Forelimb muscle (tissue), 1 donor: ENCODE measurements at places on chromosomes 2 and 18. TPM values are rescaled to one million over a fixed set of nuclear protein-coding genes. Genes with fewer than 3 reads are reported as not detected.

The KLHL30 gene
- polyA plus RNA-seq: 20.7 TPM

The GPR17 gene
- polyA plus RNA-seq: 2.4 TPM

The FAM228A gene
- polyA plus RNA-seq: 0.40 TPM

The MRPL44 gene
- polyA plus RNA-seq: 25.7 TPM

DNA sequence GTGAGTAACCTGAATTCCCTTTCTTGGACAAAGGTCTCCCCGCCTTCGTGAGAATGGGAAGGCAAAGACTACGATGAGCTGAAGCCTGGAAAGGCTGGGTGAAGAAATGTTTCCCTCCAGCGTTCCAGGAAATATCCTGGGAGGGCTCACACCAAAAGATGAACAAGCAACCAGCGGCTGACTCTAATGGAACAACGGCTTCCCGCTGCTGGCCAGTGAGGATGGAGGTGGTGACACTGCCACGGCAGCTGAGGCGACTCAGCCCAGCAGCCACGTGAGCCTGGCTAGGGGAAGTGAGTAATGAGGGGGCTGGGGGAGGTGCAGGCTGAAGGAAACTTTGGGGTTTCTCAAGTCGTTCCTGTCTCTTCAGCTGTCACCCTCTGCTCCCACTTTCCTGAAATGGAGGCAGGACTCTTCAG, 105.0 kb upstream of the SMAD7 start:
- DNase-seq: no peak

DNA sequence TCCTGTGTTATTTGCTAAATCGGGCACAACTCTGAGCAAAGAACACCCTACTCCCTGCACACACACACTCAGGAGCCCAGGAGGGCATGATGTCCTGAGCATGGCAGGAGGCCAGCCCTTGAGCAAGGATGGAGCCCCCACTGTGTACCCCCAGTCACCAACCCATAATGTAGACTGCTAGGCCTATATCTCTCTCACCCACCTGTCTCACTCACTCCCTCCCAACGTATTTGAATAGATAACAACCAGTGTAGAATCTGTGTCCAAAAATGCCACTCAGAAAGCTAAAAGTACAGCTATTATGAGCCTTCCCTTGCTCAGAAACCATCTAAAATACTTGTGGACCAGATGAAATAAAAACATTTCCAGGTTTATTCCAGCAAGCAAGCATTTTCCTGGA, 29.3 kb downstream of the MERTK start:
- DNase-seq: no peak

DNA sequence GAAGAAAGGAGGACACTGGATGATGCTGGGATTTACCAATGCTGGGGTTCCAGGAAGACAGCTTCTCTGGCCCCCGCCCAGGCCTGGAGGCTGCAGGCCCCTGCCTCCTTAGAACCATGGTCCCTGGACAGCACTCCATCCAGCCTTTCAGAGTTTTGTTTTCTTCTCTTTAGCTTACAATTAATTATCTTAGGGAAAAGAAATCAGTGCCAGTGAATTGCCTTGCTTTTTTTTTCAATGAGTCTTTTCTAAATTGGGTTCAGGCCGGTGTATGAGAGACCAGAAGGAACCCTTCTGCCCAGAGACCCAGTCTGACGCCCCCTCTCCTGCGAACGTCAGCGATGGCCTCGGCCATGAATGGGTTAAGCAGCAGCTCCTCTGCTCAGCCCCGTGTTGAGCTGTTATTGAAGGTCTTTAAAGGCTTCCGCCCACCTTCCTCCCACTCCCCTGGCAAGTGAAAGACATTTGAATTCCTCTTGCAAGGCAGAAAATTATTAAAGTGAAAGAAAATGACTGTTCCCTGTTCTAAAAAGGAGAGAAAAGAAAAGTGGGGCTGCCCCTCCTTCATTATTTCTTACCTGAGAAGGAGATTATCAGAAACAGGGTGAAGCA, 65.7 kb upstream of the CHMP1B start:
- DNase-seq: no peak

DNA sequence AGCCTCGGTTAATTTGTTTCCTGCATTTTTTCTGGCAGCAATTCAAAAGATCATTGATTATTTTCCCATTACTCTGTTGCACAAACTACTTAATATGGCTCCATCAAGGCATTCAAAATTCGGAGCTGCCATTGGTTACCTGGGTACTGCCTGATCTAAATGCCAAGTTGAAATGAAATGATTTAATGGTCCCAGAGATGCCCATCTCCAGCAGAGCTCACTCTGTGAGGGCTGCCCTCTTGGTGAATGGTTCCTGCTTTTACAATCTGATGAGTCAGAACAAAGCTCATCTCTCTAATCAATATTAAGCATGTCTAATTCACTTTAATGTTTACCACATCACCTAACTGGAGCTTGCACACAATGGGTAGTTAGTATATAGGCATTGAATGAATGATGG, 126.1 kb downstream of the CTNNA2 start:
- DNase-seq: no peak

- DNase-seq: no peak
Observed at GRCh38 chr2:20432714-20433113, 14.2 kb upstream of the RHOB start.
